ENCODE measurements at places on chromosomes 16 and 17.

- no peak for DNase-seq
Observed at GRCh38 chr16:55324285-55325079, 479 bp downstream of the IRX6 start.

- DNase-seq = no peak
Observed at GRCh38 chr17:81154961-81155360, 10.3 kb upstream of the PVALEF start.

DNA sequence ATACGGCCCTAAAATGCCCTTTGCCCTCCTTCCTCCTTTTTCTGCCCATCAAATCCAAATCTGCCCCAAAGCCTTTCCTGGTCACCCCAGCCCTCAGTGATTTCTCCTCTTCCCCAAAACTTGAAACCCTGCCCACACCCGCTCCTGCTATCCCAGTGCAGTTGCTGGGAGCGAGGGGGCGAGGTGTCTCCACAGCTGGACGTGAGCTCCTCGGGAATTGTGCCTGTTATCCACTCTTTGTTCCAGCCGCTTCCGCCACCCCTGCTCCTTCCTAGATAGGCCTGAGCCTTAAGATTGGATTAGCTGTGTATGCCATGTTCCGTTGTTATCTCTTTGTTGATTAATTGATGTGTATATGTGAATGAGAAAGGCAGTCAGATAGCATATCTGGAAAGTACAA, 2.6 kb upstream of the KRT35 start:
- no peak for DNase-seq

DNA sequence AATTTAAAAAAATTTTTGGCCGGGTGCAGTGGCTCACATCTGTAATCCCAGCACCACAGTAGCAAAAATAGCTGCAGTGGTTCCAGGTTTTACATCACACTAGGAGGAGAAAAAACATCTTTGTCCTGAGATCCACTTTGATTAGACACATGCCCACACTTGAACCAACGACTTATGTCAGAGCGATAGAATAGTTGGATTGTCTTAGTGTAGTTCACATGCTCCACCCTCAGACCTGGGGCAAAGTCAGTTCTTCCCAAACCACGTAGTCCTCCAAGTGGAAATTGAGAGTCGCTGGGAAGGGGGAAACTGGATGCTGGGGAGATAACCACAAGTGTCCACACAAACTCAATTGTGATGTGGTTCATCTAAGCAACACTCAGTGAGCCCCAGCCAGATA, 11.4 kb upstream of the ITGAM start:
- DNase-seq = no peak

GRCh38 chr17:49920030-49920769, 48.8 kb upstream of the DLX4 start:
- no peak for DNase-seq

DNA sequence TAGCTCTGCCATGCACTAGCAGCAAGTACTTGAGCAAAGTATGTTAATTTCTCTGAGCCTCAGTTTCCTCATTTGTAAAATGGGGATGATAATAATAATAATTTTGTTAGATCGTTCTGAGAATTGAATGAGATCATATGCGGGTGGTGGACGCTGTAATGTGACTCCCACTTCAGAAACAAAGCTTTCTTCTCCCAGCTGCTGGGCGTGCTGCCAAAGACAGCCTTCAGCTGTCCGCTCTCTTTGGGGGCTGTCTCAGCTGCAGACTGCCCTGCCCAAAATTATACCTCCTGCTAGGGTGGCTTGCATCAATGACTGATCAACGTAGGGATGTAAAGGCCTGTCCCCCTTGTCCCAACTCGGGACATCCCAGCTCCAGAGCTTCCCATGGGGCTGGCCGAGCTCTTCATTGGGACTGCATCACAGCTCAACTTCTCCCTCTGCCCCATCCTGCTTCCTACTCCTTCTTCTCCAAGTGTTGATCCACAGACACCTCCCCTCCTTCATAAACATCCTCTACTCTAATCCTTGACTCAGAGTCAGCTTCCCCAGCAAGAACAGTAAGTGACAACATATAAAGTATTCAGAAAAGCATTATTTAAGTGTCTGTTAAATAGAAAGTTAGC, 30.7 kb upstream of the CDH5 start:
- peak; percentile 61 for DNase-seq

DNA sequence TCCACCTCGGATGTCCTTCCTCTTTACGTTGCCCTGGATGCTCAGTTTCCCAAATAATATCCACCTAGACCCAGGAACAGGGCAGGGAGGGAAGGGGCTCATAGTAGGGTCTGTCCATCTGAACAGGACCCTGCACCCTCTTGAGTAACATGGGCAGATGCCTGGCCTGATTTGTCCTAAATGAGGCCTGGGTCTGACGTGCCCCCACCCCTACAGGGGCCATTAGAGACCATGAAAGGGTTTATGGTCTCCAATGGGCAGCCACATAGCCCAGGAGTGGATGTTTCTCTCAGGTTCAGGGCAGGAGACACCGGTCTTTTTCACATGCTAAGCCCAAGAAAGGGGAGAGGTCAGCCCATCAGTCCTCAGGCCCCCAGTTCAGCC, 6.8 kb downstream of the CACNG1 start:
- DNase-seq = no peak

DNA sequence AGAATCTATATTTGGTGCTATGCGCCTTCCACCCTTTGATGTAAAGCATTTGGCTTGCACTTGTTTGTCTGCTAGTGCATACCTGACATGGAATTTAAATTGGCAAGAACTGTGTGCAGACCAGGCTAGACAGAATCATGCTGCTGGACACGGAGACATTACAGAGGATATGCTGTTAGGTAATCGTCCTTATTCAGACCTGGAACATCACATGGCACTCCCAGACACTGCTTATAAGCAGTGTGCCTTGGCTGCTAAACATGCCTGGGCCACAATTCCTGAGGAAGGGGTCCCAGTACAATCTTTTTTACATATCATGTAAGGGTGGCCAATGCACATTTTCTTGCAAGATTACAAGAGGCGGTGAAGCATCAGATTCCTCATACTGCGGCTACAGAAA, 6.4 kb downstream of the CD300LD start:
- no peak for DNase-seq

DNA sequence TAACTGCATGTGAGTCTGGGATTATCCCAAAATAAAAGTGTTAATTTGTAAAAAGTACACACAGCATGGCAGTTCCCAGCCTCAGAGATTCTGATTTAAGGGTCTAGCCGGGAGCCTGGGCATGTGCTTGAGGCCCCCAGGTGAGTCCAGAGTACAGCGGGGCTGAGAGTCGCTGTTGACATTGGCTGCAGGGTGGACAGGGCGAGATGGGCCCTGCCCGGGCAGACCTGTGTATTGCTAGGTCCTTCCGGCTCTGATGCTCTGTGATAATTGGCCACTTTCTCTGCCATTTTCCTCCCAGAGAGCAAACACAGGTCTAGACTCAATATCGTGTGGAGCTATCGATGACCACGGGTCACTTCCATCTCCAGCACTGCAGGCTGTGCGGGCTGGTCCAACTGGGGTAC, 73.6 kb downstream of the ABCC6 start:
- DNase-seq = no peak

GRCh38 chr17:46732754-46733398, 85.6 kb downstream of the WNT3 start:
- no peak for DNase-seq

DNA sequence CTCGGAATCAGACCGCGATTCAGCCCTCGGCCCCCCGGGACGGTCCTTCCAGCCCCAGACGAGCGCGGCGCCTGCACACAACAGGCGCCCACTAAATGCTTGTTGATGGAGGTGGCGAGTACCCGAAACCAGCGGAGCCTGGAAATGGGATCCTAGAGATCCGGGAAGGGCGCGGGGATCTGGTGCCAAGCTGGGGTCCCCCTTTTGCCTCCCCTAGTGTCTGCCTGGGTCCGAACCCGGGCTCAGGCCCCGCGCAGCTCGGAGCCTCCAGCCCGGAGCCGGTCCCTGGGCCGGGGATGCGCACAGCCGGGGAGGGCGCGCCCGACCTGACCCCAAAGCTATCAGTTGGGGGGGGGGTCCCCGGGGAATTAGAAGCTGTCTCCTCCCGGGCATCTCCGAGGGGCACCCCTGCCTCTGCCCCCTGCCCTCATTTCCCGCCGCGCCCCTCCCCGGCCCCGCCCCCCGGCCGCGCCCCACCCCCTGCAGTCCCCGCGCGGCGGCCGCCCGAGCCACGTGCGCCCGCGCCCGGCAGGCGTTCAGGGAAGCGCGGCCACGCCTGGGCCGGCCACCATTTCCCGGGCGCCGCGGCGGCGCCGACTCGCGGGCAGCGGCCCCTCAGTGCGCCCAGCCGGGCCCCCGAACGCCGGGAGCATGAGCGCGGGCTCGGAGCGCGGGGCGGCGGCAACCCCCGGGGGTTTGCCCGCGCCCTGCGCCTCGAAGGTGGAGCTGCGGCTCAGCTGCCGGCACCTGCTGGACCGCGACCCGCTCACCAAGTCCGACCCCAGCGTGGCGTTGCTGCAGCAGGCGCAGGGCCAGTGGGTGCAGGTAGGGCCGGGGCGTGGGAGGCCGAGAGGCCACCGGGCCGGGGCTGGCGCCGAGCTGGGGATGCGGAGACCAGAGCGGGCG, at the start of gene CPNE7:
Gene CPNE7 (plus strand): TSS at position 512 of the 906 bp plus-strand sequence. CDS start 140 bp downstream, at position 652.
- DNase-seq = no peak

DNA sequence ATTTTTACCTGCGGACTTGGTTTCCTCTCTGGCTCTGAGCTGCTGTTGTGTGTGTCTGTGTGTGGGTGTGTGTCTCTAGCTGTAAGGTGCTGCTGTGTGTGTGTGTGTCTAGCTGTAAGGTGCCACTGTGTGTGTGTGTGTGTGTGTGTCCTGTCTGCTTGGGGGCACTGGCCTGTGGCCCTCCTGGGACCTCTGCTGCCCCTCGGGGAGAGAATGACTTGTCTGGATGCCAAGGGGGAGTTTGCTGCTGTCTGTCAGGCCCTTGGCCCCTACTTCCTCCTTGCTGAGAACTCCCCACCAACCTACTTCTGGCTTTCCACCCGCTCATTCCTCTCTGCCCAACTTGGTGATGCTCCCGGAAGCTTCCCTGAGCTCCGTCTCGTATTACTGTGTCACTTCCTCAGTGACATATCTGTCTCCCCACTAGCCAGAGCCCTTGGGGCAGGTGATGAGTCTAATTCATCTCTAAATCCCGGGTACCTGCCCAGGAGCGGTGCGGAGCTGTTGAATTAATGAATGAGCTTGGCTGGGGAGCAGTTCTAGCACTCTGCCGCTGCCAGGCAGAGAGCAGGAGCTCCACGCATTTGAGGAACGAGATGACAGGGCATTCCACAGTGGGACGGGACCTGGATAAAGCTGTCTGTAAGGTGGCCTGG, 3.5 kb upstream of the LASP1NB start:
- DNase-seq = no peak

DNA sequence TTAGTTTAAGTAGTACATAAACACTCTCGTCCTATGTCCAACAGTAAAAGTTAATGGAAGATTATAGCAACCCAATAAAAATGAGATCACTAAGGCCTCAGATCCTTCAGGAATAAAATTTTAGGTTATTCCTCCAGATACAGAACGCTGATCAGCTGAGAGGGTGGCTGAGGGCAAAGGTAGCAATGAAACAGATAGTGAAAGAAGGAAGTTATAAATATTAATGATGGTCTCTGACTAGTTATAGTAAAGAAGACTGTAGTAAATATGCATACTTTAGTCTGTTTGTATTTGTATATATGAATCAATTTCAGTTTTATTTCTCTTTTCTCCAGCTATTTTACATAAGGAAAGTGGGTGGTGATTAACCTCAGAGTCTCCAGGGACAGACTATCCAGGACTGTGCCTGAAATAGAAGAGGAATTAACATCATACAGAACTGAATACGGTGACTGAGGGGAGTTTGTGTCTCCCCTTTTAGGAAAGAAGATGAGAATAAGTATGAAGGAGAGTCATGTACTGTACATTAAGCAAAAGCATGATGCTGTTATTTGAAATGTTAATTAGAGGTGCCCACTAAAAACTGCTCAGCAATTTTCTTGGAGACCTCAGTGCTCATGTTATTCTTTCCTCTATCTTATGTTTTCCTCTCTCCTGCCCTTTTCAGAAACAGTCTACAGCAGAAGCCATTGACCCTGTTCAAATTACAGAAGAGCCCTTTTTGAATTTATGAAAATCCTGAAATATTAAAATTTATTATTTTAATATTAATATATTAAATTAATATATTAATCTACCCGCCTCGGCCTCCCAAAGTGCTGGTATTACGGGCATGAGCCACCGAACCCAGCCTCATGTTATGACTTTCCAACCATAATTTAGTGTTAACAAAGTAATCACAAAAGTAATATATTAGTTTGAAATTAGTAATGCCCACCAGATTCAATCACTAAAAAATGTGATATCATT, 36.5 kb upstream of the DHRS7B start:
- no peak for DNase-seq

DNA sequence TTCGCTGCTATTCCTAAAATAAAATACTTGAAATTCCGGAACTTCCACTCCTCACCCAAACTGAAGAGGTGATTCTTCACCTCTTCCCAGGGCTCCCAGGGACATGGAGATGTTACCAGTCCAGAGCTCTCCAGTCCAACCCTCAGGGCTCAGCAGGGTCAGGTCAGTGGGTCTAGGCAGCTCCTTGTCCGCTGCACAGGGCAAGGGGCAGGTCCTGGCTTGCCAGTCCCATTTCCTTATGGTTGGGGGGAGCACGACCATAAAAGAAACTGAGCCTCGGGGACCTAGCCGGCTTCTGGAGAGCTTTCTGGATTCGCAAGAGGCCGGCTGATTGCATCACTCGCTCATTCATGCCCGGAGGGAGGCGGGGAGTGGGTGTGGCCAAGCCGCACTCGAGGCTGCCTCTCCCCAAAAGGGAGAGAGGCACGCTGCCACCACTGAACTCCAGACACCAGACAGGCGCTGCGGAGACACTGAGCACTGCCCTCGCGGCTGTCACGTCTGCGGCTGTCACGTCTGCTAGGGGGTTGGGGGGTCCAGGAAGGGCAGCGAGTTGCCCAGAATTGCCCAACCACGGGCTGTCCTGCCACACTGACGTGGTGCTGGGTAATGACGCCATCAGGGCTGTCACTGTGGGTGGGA, 15.8 kb downstream of the SLC7A5 start:
- peak; percentile 79 for DNase-seq

GRCh38 chr16:19182481-19182880, 14.4 kb downstream of the SYT17 start:
- no peak for DNase-seq
